ENCODE measurements at places on chromosomes 3 and 15.

DNA sequence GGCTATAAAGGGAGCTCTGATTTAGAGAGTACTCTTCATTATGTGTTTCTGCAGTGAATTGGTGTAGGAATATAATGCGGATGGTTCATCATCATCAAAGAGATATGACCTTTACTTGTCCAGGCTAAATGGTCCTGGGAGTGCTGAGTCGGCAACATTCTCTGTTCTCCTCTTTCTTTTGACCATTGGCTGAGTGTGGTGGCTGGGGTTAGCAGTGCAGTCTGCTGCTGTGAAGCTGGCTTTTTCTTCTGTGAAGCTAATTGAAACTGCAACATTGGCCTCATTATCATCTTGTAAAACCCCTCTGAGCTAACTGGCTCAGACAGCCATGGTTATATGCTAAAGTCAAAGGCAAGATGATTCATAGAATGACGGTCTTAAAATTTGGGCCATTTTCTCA is 83.8 kb downstream of the THRB start:
- DNase-seq, result no peak

- DNase-seq, result no peak
These were observed 601.0 kb downstream of the EDEM1 start for GRCh38 chr3:5788496-5788895.

DNA sequence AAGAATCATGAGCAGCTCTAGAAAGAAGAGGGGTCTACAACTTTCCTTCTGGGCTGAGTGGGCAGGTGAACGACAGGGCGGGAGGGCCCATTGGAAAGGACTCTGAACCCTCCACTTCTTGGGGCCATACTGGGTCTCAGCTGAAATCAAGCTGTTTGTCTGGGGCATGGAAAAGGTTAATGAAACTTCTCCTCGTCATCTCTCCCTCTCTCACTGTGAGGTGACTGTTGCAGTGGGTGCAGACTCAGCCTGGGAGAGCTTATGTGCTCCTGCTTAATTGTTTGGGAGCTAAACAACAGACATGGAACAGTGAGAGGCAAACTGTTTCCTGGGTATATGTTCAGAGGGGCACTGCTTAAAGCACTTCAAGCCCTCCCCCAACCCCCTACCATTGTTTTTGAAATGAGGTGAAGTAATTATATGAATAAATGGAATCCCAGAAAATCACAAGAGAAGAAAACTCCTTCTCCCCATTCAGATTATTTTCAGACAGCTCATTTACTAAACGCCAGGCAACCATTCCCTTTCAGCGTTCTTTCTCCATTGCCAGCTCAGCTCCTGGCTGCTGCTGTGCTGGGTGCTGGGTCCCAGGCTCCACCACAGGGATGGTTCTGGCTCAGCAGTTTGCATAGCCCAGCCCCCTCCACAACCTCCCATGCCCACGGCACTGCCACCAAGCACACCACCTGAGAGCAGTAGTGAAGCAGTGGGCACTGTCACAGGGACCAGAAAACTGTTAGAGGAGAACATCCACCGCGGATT is 444.9 kb upstream of the TBL1XR1 start:
- no peak for DNase-seq

DNA sequence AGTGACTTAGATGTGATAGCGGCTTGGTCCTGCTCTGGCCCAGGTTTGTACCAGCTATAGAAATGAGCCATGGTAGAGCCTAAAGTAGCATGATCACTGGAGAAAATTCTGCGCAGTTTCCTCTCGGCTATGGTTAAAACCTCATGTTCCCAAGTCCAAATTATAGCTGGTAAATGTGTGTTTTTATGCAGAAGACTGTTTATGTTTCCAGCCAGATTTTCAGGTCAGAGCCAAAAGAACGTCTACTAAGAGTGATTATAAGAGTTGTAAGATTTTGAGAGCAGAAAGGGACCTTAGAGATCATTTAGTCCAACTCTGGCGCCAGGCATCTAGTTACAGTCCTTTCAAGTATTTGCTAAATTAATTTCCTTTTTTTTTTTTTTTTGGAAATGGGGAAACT is 333.7 kb downstream of the LPP start:
- DNase-seq, result no peak

- no peak for DNase-seq
These were observed 8.7 kb downstream of the DLG1 start for GRCh38 chr3:197289726-197290125.

DNA sequence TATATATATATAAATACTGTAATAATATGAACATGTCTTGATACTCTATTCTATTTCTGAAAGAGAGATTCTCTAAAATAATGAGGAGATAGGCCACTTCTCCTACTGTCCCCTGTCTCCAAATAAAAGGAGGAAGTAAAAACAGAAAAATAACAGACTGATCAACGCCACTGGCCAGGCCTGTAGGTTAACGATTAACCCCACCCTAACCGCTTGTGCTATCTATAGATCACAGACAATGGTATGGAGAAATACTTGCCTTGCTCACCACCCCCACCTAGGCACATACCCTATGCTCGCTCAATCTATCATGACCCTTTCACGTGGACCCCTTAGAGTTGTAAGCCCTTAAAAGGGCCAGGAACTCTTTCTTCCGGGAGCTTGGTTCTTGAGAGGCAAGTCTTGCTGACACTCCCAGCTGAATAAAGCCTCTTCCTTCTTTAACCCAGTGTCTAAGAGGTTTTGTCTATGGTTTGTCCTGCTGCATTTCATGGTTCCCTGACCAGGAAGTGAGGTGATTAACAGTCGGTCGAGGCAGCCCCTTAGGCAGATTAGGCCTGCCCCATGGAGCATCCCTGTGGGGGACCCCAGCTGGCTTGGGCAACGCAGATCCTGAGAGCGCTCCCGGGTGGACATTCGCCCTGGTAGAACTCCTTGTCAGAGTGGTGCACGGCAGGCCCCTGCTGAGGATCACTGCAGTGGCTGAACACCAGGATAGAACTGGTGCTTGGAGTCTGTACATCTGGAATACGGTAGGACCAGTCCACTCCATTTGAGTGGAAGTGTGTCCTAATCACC is 521.8 kb upstream of the CNTN3 start:
- DNase-seq, result no peak

DNA sequence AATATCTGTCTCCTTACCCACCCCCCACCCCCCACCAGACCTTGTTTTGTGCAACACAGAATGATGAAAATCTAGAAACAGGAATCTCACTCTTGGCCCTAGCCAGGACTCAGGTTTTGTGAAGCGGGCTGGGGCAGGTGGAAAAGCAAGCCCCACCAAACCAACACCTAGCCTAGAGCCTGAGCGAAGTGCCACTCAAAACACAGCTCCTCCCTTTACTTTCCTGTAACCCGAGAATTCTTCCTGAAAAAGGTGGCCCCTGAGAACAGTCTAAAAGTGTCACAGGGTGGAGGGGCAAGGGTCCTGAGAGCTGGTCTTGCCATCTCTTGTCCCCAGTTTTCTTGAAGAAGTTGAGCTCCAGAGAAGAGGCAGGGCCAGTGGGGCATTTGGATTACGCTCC is 17.4 kb upstream of the RPUSD3 start:
- no peak for DNase-seq
